Urinary bladder (tissue), 4 donors: ENCODE measurements at places on chromosomes 3 and 15. TPM values are rescaled to one million over a fixed set of nuclear protein-coding genes. Genes with fewer than 3 reads are reported as not detected.

ZNF80 gene
- polyA plus RNA-seq, result 0.04 TPM

GOLGA8B gene
- 8.3 TPM for polyA plus RNA-seq

DNA sequence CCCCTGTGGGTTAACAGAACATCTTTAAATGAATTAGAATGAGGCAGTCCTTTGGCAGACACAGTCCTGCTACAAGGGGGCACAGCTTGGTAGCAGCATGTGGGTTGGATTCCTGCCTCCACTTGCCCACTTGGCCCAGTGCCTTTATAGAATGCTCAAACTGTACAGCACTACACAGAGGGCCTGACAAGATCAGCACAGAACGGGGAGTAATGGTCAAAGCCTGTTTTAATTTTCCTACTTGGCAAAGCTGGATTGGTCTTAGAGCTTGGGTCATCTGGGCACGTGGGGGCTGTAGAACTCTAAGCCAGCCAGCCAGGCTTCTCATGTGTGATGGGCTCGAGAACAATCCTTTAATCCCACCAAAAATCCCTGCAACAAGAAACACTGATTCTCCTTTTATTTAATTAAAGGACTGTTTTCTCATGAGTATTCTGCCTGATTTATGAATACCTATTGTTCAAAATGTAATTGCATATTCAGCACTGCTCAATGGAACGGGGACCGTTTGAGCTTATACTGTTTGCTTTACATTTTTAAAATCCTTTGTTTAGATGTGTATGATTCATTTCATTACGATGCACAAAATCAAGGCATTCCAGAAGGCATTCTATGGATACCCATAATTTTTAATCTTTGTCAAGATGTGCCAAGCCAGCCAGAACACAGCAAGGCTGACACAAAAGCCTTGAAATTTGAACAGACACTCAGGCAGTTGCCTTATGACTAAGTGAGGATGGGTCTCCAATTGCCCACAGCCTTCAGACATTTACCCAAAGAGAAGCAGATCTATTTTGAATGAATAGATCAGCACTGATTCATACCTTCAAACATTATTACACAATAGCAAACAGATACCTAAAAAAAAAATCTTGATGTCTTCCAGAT is 249.3 kb upstream of the TGFBR2 start:
- no peak for DNase-seq

GRCh38 chr3:122430371-122430770 is 14.5 kb upstream of the WDR5B start:
- DNase-seq, result no peak

- DNase-seq, result no peak
Observed at GRCh38 chr15:99536422-99537040, 29.3 kb upstream of the MEF2A start.
